ENCODE measurements at places on chromosomes 16 and 17.
A peak's percentile ranks its signal among the peaks of the same experiment; 100 is the strongest.

DNA sequence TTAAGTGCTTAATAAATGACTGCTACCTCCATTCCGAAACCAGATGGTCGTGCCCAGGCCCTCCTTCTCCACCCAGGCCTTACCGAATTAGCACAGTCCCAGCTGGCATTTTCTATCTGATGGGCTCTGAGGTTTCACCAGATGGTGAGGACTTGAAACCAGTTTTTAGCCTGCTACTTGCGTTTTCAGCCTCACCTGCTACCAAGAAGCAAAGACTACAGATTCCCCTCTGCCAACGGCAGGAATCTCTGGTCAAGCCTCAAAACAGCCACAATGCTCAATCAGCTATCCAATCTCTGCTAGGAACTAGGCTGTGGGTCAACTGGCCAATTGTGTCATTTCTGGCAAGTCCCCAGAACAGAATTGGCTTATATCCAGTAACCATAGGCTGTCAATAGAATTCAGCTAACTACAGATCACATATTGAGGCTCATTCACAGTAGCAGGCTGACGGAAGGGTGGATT lies 11.7 kb downstream of the PECAM1 start:
- no peak for ATAC-seq

DNA sequence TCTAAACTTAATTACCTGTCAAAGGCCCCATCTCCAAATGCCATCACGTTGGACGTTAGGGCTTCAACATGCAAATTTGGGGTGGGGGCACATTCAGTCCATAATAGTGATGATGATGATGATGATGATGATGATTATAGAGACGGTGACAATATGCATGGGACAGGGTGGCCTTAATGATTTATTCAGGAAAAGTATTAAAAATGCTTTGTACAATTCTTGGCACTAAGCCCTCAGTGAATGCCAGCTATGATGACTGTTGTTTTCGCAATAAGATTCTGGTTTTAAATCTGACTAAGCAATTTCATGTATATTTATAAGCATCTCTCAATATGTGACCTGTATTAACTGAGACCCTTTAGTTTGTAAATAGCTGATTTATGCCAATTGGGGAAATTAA lies 106.3 kb downstream of the C16orf95 start:
- no peak for ATAC-seq

- no peak for ATAC-seq
Measured at GRCh38 chr16:69818891-69819545, 56.9 kb downstream of the WWP2 start.

GRCh38 chr17:56536766-56537165 lies 56.7 kb upstream of the NOG start:
- ATAC-seq, result no peak

DNA sequence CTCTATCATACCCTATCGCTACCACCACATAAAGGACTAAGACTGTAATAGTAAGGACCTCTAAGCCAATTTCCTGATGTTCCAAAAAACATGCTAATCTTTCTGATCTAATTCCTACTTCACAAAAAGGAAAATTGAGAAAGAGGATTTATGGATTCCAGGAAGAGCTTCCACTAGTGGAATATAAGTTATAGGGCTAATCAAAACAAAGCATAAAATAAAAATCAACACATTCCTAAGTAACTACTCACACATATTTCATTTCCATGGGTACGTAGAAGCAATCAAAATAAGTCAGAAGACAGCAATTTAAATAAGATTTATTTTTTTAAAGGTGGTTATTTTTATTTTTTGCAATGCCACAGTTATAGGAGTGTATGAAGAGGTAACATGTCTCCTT lies 12.4 kb downstream of the CCDC43 start:
- peak; percentile 50 for ATAC-seq

DNA sequence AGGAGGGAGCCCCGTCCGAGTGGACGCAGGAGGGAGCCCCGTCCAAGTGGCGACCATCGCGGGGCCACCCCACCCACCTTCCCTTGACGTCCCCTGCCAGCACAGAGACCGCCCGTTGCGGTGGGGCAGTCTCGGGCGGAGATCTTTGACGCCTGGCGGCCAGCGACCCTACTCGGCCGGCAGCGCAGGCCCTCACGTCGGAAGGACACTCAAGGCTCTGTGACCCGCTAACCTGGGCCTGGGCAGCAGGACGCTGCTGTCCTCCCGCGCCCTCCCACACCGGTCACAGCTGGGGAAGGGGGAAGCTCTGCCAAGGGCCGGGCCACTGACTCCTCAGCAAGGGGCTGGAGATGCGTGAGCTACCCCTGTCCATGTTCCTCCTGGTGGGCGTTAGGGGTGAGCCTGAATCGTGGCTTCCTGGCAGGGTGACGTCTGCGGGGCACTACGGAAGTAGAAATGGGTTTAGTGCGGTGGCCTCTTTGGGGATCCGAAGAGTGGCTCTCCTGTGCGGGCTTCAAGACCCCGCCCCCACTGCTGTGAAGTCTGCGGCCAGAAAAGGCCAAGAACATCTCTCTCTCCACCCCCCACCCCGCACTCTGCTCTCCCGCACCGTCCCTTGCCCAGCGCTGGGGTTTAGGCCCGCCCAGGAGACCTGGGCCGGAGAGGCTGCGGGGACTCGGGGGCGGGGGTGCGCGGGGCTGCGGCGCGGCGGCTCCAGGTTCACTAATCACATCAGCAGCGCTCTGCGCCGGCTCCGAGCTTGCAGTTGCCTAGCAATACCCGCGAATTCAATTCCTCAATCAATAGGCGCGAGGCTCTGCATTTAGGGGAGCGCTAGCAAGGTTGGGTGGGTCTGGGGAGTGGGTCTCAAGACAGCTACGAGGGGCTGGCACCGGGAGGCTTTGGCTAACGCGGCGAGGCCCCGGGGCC lies 5.8 kb downstream of the CBX8 start:
- peak; percentile 1 for ATAC-seq

DNA sequence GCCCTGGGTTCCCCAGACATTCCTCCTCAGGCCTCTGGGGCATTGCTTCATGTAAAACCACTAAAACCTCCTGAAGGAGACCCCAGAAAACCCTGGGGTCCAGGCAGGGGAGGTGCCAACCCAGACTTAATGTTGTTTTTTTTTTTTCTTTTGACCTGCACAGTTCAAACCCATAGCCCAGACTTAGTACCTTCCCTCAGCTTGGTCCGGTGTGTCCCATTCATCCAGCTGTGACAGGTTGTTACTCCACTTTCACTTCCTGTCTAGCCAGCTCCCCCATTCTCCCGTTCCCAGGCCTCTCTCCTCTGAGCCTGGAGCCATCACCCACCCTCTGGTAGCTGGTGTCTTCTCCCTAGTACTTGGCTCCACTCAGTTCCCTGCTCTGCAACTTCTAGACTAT lies 4.8 kb downstream of the CDR2L start:
- no peak for ATAC-seq

DNA sequence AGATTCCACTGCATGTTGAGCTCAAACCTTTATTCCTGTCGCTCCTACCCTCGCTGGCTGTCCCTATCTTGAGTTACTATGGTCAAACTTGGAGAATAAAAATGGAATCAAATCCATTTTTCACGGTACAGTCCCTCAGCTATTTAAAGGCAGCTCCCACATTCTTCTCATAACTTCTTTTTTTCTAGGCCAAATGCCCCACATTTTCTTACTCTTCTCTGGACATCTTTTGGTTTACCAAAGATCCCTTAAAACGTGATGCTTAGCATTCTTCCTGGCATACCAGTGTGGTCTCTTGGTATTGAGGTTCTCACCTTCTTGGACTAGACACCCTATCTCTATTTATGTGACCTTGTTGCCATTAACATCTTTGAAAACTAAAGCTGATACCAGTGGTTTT lies 48.3 kb upstream of the MAF start:
- no peak for ATAC-seq

GRCh38 chr16:17072104-17072503 lies 398.7 kb downstream of the XYLT1 start:
- ATAC-seq, result no peak

- peak; percentile 65 for ATAC-seq
Measured at GRCh38 chr16:23729503-23730424, 16.7 kb upstream of the ERN2 start.

- no peak for ATAC-seq
Measured at GRCh38 chr17:45430738-45431530, 1.7 kb downstream of the ARHGAP27 start.

DNA sequence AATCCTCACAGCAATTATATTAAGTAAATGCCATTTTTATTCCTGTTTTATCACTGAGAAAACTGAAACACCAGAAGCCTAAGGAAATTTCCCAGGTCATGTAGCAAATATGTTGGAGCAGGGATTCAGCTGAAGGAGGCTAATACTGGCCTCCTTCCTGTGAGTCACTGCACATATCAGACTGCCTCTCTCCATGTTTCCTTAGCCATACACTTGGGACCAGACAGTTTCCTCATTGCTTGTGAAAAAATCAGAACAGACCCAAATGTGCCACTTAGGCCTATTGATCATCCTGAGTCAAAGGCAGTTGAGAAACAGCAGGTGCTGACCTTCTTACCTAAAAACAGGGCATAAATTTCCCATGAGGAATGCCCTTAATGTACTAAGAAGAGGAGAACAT lies 18.9 kb upstream of the ELAC2 start:
- no peak for ATAC-seq

DNA sequence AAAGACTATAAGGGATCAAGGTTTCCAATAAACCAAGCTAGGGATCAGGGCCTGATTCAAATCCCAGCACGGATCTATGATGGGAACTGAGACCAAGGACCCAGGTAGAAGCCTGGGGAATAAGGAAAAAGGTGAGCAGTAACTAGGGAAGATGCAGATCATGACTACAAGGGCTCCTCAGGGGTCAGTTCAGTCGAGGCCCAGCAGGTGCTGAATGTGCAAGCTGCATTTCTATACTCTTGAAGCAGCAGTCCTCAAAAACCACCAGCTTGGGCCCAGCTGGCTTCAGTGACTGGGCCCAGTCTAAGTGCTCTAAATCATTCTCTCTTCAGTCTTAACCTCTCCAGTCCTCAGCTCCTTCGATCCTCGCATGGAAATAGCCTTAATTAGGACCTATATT lies 228.8 kb upstream of the AXIN2 start:
- no peak for ATAC-seq

- ATAC-seq, result no peak
Measured at GRCh38 chr16:86642087-86642486, 63.7 kb downstream of the FOXL1 start.
